NCI-H1105 treated with DMSO at 0.1 percent for 48 hours (cell line): ENCODE measurements at places on chromosomes 7 and 10.

DNA sequence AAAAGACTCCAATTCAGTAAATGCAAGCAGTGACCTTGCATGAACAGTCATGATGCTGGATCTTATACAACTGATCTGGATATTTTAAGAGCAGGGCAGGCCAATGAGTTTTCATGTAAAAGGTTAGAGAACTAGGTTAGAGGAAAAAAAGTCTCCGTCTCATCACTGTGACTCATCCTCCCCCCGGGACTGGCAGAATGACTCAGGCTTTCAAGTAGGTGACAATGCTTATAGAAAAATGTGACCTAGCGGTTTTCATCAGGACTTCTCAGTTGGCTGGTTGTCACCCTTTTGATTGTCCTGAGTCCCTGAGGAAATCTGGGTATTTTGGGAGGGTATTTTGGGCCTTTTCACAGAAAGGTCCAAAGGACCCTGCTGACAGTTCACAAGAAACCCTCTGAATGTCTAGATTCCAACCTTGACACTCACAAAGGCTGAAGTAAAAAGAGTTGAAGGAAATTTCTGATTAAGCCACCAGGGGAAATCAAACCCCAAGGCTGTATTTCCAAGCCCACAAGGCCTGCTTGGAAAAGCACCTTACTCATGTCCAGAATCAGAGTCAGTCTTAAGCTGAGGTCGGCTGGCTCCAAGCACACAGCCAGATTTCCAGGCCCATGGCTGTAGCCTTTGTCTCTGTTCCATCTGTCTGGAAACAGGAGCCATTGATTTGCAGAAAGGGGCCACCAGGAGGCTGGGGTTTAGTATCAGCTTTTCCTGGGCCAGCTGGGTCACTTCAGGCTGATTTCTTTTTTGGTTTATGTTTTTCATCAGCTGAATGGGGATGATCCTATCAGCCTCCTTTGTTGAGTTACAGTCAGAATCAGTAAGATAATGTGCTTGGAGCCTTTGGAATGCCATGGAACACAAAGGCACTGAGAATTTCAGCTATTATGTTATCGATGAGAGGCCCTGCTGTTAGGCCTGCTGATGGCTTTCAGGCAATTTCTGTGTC is 226.4 kb upstream of the HABP2 start:
- no peak for DNase-seq

DNA sequence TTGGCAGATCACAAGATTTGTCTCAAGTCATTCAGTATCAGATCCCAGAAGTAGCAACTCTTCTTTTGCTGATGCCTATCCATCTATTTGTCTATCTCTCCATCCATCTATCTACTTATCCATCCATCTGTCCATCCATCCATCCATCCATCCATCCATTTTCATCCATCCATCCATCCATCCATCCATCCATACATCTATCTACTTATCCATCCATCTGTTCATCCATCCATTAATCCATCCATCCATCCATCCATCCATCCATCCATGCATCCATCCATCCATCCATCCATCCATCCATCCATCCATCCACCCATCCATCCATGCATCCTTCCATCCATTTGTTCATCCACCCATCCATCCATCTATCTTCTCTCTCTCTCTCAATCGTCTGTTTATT is 142.7 kb downstream of the PFKFB3 start:
- no peak for DNase-seq

DNA sequence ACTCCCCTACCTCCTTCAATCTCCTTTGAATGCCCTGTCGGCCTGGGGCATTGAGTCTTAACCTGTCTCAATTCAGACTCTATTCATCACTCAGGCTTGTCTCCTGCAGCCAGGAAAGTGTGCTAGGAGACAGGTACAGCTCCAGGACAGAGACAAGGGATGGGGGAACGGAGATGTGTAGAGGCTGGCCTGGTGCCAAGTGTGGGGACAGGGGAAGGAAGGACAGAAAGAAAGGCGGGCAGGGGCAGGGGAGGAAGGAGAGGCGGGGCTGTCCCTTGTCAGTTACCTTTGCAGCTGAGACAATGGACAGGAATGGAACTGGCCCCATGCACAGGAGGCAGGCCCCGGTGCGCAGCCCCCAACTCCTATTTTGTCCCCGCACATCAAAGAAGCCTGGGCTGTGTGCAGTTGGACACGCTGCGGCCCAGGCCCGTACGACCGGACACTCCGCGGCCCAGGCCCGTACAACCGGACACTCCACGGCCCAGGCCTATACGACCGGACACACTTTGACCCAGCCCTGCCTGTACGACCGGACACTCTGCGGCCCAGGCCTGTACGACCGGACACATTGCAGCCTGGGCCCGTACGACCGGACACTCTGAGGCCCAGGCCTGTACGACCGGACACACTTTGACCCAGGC is 36.9 kb downstream of the CHST15 start:
- DNase-seq = no peak

DNA sequence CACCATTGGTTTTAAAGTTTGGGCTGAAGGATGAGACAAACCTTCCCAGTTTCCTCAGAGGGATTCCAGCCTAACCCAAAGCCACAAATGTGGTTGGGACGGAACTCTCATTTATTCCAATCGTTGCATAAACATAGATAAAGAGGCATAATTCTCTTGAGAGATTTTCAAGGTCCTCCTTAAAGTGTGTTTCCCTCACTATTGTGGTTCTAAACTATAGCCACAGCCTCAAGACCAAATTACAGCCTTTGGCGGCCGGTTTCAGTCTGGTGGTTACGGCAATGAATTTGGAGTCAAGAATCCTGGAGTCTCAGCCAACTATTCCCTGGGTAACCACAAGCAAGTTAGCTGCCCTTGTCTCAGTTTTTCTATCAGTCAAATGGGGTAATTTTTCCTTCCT is 42.6 kb downstream of the SEM1 start:
- no peak for DNase-seq

DNA sequence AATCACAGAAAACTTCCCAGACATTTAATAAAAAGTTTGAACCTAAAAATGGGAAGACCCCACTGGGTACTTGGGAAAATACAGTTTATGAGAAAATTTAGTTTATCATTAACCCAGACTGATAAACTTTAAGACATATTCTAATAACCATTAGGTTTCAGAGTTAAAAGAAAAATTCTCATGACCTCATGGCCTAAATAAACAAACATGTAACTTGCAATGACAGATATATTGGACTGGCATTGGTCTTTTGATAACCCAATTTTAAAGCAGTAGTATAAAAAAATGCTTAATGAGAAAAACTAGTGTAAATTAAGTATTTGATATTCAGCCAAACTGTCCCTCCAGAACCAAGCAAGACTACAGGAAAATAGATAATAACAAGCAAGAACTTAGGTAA is 67.0 kb upstream of the ZNF804B start:
- DNase-seq = no peak

DNA sequence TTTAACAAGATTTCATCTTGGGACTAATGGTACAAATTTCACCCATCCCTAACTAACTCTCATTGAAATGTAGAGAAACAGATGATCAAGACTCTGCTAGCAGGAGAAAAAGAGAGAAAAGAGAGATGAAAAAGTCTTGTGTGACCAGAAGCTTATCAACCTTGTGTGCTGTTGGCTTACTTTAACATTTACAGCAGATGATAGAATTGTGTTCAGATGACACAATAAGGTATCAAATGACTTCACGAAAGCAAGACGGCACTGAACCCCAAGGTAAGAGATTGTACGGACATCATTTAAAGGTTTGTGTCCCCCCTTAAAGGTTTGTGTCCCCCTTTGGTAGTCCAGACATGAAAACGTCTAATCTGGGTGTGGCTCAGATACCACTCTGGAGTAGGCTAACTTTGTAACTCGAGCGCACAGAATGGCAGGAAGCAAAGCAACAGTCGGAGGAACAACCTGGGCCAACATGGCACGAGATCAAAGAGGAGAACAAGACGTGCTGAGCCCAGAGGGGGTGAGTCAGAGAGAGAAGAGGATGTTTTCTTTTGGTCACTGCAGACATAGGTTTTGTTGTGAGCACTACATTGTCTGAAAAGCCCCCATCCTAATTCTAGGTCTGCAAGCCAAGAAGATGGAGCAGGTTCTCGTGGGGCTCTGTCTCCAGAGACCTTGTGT is 10.4 kb upstream of the LMBR1 start:
- DNase-seq = no peak

GRCh38 chr7:27210441-27211083 is 10.7 kb upstream of the HOXA13 start:
- no peak for DNase-seq

- no peak for DNase-seq
These were observed 751.6 kb downstream of the GRID1 start for GRCh38 chr10:85614981-85615380.

- peak; percentile 61 for DNase-seq
These were observed 45.3 kb upstream of the GTF2I start for GRCh38 chr7:74612015-74612829.

GRCh38 chr7:140915935-140916555 is 8.7 kb downstream of the BRAF start:
- no peak for DNase-seq

DNA sequence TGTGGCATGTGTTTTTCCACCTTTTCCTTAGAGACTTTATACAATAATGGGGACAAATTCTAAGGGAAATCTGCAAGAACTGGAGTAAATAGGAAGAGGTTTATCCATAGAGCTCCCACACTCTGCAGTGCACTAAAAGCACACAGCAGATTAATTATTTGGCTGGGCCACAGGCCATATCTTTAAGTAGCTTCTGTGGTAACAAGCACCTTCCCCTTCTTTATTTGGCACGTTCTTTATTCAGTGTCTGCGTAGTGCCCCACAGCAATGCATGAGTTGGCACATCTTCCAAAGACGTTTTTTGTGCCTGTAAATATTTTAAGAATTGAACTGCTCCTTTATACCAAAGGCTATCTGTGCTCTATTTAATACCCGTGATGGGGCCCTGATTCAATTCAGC is 104.9 kb upstream of the MBL2 start:
- no peak for DNase-seq

DNA sequence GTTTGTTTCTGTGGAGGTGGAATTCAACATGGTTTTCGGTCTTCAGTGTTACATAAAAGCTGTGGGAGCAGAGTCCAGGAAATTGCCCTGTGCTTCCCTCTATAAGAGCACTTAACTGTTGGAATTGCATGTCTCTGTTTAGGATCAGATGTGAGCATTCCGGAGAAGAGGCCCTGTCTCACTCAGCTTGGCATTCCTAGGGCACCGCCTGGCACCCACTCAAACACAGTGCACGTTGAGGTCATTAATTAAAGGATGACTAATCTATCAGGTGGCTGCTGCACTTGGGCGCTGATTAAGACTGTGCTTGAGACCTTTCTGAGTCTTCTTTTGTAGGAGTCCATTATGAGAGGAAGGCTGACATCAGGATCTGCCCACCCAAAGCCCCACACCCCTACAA is 82.8 kb upstream of the VIPR2 start:
- no peak for DNase-seq

DNA sequence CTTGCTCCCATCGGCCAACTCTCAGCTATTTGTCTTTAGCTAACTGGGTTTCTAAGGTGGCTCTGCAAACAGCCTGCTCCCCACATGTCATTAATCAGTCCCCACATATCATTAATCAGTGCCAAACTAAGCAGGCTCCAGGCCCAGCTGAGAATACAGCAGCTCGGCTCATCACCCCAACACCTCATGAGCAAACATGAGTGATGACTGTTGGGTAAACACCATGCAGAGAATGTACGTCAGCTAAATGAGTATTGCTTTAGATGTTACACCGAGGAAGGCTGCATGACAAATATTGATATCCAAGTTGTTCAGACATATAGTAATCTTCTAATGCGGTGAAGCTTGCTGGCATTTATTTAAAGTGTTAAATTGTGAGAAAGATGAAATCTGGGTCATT is 187.5 kb upstream of the AOAH start:
- no peak for DNase-seq

DNA sequence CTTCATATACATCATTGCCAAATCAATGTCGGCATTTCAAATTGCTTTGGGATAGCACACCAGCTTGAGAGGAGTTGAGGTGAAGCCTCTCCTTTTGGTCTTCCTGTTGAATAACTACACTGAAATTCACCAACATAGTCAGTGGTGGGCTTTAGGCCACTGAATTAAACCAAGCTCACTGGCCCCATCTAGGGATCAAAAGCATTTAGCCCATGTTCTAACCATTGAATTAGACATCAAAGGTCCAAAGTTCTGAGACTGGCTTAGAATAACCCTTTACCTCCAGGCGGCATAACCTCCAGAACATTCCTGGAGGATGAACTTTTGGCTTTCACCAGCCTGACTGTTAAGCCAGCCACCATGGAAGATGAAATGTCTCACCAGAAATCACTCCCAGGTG is 54.6 kb downstream of the BPGM start:
- DNase-seq = no peak

DNA sequence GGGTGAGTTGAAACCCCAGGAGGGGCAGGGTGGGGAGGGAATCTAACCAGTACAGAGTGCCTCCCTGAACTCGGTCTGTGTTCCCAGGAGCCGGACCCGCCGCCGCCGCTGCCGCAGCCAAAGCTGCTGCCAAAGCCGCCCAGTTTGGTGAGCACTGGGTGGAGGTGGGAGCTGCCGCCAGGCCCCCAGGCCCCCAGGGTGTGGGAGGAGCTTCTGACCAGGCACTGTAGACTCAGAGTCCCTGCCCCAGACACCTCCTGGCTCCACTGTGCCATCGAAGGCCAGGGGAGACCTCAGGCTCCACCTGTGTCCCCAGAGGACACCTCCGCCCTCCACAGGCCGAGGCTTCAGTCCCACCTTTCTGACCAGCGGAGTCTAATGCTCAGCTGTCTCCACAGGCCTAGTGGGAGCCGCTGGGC is 20.4 kb upstream of the LIMK1 start:
- DNase-seq = no peak

DNA sequence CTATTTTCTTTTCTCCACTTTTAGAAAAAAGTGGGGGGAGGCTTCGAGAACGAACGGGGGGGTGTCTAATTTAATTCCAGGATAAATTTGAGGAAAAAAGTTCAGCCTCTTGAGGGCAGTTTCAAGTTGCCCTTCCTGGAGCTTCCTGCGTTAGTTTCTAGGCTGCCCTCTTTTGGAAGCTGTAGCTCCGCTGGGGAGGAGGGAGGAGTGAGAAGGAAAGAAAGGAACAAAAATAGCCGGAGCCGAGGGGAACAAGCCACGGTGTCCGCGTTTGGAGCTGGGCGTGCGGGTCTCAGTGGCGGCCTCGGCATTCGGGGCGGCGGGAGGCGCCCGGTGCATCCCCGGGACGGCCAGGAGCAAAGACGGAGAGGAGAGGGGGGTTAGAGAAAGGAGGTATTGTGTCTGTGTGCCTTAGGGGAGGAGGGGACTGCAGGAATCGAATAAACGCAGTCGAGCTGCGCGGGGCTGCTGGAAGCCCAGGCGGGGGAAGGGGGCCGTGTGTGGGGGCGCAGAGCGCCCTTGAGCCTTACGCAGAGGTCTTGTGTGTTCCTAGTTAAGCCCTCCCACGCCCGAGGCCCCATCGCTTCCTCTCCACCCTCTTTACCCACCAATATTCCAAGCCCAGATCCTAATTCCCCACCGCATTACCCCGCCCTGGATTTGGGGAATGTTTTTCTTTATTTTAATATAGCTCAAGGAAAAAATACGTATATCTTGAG is 2.0 kb upstream of the TNRC18 start:
- peak; percentile 89 for DNase-seq

- DNase-seq = no peak
These were observed 429.0 kb upstream of the POT1 start for GRCh38 chr7:125358551-125359167.

GRCh38 chr7:100044718-100045117 is 4.9 kb upstream of the ZSCAN21 start:
- no peak for DNase-seq

- DNase-seq = no peak
These were observed 4.4 kb upstream of the GSTK1 start for GRCh38 chr7:143258831-143259230.
